ENCODE measurements at places on chromosomes 5 and 9.

- DNase-seq = no peak
Measured at GRCh38 chr5:55071413-55071812, 31.0 kb upstream of the GZMA start.

- DNase-seq = no peak
Measured at GRCh38 chr5:13740471-13740870, 204.0 kb downstream of the DNAH5 start.

DNA sequence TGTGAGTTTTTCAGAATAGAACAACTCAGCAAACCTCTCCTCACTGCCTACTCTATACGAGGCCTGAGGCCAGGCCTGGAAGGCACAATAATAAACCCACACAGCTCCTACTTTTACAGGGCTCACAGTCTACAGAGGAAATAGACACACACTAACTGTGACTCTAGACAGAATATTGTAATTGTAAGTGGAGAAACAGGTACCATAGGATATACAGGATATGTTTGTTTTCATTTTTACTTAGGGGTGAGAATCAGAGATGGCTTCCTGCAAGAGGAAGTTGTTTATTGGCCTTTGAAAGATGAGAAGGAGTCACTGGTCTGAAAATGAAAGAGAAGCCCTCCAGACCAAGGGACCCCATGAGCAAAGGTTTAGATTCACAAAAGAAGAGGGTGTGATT, 35.8 kb upstream of the TGFBR1 start:
- no peak for DNase-seq

- DNase-seq = no peak
Measured at GRCh38 chr9:134495881-134496412, 145.7 kb upstream of the COL5A1 start.

- no peak for DNase-seq
Measured at GRCh38 chr5:108989761-108990392, 242.2 kb downstream of the FER start.

DNA sequence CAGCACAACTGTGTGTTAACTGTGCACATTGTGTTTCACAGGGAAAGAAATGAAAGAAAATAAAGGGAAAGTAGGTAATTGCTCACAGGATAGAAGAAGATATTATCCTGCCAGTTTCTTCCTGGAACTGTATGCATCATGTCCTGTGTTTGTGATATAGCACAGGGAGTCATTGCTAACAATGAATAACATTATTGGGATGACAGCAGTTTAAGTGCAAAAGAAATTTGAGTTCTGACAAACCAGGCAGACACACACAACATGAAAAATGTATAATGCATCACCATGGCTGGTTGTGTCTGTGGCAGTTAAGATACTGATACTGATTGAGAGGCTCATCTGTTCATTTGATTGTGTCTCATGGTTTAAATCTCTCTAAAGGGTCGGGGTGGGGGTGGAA, 145.4 kb downstream of the SPATA31D1 start:
- DNase-seq = no peak

- peak; percentile 55 for DNase-seq
Measured at GRCh38 chr5:113336975-113337374, 97.8 kb downstream of the TSSK1B start.

- DNase-seq = no peak
Measured at GRCh38 chr5:114407783-114408182, 45.9 kb downstream of the KCNN2 start.

DNA sequence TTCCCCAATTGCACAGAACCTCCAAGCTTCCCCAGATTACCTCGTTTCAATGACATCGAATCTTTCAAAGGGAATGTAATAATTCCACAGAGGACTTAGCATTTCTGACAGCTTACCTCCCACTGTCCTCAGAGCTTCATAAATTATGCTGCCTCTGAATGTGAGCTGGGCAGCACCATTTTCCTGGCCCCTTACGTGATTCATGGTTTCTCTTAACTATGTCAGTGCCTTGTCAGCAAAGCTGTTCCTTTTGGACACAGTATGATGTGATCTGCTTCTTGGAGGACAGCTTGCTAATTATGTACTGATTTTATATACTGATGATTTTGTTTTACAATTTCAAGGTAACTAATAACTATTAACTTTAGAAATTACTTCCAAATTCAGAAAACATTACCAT, 27.7 kb upstream of the SSBP2 start:
- no peak for DNase-seq

DNA sequence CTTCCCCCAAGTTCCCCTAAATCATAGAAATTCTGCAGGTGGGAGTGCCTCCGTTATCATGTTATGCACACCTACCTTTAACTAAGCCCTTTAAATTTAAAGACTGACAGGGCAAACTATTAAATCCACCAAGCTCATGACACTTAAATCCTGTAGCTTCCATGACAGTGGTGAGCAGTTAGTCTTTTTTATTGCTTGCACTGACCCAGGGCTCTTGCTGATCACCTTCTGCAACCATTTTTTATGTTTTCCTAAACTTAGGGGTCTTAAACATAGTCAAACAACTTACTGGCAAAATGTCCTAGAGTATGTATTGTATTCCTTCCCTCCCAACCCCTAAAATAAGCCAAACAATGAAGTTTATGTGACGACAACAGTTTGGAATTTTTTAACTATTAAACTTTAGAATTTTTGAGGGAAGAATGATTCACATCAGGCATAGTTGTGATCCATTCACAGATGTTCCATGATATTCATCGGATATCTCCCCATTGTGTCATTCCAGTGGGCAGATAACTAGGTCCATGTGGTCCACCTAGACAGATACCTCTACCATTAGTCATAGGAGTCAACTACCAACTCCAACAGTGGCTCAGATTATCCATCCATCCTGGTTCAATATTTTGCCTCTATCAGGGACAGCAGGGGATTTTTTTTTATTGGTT, 283.1 kb downstream of the ADAMTS6 start:
- DNase-seq = peak; percentile 97

- no peak for DNase-seq
Measured at GRCh38 chr9:89365532-89365912, 47.2 kb downstream of the SECISBP2 start.

- DNase-seq = no peak
Measured at GRCh38 chr9:69824499-69825252, 4.1 kb downstream of the CFAP95 start.

- DNase-seq = peak; percentile 10
Measured at GRCh38 chr9:37229882-37230482, 109.6 kb downstream of the ZCCHC7 start.

DNA sequence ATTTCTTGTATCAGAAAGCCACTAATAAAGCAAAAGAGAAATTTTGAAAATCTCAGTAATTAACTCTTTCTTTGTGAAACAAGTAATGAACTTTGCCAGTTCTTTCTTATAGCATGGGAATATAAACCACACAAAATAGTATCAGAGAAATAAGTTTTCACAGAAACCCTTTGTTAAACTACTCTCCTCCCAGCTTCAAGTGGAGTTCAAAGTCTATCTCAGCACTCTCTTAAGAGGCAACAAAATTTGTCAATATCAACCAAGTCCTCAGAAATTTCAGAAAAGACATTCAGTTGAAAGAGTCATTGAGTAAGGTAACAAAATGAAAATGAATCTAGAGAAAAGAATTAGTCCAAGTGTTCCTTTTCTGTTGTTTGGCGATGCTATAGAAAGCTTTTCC, 89.3 kb downstream of the NTRK2 start:
- no peak for DNase-seq

DNA sequence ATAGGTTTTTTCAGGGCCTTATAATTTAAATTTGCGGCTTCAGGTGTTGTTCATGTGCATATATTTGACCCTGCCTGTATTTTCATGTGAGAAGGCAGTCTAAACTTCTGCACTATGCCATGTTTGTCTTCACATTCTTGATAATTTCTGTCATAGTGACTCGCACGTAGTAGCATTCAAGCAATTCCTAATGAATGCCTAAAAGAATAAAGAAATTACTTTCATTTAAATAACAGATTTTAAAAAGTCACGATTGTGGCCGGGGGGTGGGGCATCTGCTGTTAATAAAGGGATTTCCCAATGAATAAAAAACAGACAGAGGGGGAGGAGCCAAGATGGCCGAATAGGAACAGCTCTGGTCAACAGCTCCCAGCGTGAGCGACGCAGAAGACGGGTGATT, 318.0 kb downstream of the ADAMTS6 start:
- peak; percentile 44 for DNase-seq

DNA sequence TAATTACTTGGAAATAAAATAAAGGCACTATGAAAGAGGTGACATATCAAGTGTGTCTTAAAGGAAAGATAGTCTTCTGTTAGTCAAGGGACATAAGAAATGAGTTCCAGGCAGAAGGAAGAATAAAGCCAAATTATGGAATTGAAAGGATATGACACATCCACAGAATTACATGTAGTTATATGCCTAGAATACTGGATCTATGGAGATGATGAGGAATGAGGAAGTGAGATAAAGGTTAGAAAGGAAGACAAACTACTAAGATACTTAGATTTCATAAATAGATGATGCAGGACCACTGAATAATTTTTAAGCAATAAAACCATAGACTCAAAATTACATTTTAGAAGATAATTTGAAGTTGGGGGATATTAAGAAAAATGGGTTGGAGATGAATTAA, 609.8 kb downstream of the PTPRD start:
- DNase-seq = no peak

DNA sequence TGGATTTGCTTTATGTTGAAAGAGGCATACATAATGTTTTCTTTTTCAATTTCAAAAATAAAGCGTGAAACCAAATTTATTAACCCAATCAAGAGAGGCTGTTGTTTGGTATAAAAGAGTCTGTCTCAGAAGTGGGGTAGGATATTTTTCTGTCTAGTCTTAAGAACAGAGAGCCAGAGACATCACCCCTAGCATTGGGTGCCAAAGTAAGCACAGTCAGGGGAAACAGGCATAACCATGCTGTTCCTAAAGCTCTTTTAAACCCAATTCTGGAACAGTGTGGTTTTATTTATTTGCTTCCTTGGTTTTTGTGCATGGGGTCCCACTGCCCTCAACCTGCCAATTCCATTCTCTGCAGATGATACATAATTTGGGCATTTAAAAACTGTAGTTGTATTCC, 88.2 kb downstream of the UBE2R2 start:
- DNase-seq = no peak

DNA sequence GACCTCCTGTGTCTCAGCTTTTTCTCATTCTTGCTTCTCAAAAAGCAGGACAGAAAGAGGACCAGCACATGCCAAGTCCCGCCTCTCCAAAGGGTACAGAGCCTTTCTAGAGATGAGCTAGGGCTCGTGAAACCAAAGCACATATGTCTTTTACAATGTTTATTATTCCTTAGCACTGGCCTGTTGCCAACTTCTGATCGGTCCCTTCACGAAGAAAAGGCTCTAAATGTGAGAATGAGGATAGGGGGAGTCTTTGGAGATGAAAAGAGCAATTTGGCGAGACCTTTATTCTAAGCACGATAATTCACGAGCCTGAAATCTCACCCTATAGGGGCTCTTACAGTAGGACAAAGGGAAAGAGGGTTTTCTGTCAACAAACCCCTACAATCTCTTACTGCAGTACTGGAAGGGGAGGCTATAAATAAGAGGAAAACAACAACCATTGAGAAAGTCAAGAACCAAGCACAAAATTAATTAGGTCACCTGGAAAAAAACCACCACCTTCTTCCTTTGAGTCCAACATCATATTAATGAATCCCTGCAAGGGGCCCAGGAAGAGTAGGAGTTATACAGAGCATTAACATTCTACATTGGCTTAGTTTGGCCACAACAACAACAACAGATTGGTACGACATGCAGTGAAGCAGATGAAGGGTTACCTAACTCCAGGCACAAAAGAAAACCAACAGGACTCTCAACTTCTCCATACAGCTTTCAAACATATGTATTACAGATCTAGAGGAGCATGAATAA, 309.5 kb downstream of the PDE4D start:
- DNase-seq = no peak

- no peak for DNase-seq
Measured at GRCh38 chr9:95736891-95737522, 138.5 kb upstream of the ERCC6L2 start.

- peak; percentile 67 for DNase-seq
Measured at GRCh38 chr9:87249029-87249428, 248.6 kb upstream of the DAPK1 start.

- DNase-seq = no peak
Measured at GRCh38 chr5:102380174-102380573, 84.1 kb upstream of the SLCO4C1 start.

- no peak for DNase-seq
Measured at GRCh38 chr5:86665984-86666760, 48.4 kb downstream of the COX7C start.

Measured in RWPE1 (cell line).